ENCODE measurements at places on chromosomes 16 and 17.

DNA sequence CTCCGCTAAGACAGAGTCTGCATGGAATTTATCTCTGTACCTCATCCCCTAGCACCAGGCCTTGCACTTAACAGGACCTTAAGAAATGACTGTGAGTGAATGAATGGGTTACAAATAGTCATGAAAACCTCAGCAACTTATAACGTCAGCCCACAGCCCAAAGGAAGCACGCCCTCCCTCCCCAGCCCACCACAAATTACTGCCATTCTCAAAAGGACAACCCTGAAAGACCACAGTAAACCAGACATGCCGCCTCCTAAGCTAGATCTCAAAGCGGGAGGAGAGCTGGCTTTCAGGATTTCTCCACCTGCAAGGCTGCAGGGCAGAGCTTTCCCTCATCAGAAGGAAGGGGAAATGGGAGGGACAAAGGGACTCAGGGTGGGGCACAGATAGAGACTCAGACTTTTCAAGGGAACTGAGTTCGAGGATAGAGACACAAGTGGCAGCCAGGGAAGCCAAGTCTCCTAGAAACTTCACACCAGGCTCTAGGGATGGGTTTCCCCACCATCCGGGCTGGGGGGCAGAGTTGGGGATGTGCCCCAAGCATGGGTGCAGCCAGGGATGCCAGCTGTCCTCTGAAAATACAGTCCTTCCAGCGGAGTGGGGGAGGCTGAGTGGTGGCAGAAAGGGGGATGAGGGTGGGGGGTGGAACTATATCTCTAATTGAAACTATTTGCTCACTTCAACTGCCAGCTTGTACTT is 56.7 kb downstream of the PLXDC1 start:
- DNase-seq = no peak

DNA sequence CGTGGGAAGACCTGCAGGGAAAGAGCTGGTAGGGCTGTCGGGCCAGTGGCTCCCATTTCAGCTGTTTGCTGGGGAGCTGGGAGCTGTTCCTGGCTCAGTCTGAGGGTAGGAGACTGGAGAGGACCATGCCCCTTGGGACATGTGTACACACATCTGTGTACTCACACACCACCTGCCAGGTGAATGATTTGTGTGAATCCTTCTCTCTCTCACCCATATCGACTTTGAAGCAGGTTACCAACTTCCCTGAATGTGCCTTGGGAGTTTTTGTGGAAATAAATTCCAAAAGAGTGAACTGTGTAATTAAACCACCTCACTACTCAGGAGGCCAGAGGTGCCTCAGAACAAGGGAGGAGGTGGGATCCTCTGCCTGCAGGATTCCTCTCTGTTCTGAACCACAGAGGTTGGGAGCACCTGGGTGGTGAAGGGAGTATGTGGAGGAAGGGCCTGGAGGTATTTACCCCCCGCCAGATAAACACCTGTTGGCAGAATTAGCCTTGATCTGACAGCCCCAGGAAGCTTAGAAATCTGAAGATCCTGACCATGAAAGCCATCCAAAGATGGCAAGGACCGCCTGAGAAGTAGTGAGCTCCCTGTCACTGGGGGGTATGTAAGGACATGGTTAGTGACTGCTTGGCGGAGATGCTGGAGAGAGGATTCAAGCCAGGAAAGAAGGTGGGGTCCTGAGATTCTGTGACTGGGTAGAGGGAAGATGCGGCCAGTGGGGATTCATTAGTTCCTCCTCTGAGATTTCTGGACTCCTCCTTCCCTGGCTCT is 3.3 kb downstream of the ABCC3 start:
- DNase-seq = no peak

DNA sequence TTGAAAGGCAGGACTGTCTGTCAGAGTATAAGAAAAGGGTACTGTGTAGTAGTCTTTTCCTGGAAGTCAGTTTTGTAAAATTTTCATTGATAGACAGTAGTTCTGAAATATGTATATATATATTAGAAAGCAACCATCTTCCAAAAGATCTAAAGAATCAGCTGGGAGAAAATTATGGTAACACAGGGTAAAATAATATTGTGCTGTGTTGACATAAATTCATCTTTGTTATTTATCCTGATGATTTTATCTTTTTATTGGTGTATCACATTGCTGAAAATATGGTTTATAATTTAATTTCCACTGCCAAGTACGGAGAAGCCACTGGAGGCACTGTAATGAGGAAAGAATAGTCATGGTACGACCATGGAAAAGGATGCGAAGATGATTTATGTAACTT is 324.9 kb downstream of the CA10 start:
- no peak for DNase-seq

GRCh38 chr16:49462362-49462988 is 88.9 kb downstream of the C16orf78 start:
- DNase-seq = no peak

DNA sequence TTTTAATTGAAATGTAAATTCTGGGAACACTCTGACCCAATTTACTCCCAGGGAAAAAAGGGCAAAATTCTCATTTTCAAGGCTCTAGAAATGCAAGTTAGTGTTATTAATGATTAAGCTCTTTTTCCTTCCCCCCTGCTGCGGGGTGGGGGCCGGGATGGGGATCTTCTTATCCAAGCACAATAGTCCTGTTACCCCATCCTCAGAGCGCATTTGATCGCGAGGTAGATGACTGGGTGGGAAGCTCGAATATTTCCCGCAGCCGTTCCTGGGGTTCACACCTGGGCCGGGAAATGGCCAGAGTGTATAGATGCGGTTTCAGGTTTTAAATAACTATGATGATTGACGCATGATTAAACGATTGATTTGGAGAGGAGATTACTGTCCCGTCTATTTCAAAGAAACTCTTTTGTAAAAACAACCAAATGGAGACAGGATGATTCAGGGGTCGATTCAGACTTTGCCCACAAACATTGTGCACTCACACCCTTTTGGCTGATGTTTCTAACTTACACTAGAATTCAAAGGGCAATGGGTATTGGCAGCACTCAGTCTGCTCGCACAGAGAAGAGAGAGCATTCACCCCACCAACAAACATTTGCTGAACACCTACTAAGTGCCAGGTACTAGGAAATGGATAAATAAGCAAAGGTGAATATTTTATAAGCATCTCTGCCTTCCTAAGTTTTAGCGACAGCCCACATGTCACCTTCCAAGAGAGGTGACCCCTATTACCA is 55.0 kb downstream of the SALL1 start:
- no peak for DNase-seq

GRCh38 chr17:81537856-81538555 is 9.8 kb downstream of the FSCN2 start:
- no peak for DNase-seq

DNA sequence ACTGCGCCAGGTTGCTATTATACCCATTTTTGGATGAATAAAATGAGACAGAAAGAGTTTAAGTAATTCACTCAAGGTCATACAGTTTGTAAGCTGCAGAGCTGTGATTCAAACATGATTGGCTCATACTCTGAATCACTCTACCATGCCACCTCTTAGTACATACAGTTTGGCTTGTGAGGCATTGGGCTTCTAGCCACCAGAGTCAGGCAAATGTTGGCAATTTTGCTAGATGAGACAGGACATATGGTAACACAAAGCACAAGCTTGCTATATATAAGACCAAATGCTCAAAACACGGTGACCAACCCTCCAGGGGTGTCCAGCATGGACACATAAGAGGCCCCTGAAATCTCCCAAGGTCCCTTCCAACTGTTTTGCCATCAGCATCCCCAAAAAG is 236.0 kb upstream of the IRX5 start:
- DNase-seq = no peak
